ENCODE measurements at places on chromosomes 16 and 17. TPM values are rescaled to one million over a fixed set of nuclear protein-coding genes. Genes with fewer than 3 reads are reported as not detected.

The SCIMP gene
- 0.72 TPM for total RNA-seq

DNA sequence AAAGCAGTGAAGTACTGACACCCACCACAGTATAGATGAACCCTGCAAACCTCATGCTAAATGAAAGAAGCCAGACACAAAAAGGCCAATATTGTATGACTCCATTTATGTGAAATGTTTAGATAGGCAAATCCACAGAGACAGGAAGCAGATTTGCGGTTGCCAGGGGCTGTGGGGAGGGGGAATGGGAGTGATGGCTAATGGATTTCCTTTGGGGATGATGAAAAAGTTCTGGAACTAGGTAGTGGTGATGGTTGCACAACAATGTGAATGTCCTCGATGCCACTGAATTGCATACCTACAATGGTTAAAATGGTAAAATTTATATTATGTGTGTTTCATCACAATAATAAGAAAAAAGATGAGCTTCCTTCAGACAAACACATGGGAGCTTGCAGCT lies 28.4 kb upstream of the WFIKKN2 start:
- DNase-seq = no peak

The DCUN1D3 gene
- total RNA-seq = 13.3 TPM

GRCh38 chr17:3890878-3891219 lies 2.0 kb downstream of the CAMKK1 start:
- no peak for DNase-seq

The PTGES3L gene
- total RNA-seq = 39.0 TPM

DNA sequence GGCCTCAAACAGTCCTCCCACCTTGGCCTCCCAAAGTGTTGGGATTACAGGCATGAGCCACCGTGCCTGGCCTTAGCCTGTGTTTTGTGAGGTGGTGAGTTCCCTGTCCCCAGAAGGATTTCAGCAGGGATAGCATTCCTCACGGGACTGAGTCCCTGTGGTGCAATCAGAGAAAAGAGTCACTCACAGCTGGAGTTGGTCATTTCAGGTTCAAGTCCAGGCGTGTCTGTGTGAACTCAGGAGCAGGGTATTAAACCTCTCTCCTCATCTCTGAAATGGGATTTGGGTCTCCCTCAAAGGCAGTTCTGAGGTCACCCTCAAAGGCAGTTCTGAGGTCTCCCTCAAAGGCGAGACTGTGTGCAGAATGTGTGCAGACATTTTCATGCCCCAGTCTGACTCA lies 28.6 kb downstream of the NPTX1 start:
- no peak for DNase-seq

GRCh38 chr16:24075931-24076716 lies 180.0 kb upstream of the CACNG3 start:
- no peak for DNase-seq

GRCh38 chr16:22315979-22316378 lies 18.8 kb downstream of the POLR3E start:
- no peak for DNase-seq

The SLC47A1 gene
- 8.4 TPM for total RNA-seq

Data from heart left ventricle (tissue), 16 donors.